ENCODE measurements at places on chromosomes 1 and 21.
A peak's percentile ranks its signal among the peaks of the same experiment; 100 is the strongest.

DNA sequence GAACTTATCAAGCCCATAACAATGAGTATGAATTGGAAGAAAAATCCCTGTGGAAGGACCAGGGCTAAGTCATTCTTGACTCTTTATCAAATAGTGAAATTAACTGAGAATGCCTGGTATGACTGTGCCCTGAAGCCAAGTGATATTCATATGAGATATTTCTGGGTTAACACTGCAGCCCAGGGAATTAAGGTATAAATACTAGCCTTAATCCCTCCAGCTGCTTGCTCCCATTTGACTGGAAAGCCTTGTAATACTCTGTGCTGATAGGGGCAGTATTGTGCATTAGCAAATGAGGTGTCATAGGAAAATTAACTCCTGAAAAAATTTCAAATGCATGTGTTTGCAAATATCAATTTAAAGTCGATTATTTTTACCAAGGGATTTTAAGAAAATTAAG lies 568.8 kb downstream of the LMO4 start:
- DNase-seq: no peak

DNA sequence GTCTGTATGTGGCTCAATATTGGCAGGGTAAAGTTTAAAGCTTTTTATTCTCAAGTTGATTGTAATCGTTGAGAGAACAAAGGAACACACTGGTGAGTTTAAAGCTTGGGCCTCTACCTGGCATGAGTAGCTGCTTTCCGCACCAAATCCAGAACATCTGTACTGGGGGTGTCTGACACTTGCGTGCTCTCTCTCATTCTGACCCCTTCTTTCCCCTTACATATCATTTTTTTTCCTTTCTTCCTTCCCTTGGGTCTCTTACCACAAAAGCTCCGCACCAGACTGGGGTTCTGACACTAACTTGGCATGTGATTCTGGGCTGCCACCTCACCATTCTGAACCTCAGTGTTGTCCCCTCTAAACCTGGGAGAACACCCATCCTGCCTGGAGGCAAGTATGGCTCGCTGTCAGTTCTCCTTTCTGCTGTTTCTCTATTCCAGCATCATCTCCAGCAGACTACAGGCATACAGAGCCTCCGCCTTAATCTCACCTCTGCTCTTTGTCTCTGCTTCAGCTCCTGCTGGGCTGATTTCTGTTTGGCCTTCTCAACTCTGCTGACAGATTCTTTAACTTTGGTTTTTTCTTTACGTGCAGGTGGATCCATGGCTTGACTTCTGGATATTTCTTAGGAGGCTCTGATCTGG lies 859 bp upstream of the ERMAP start:
- DNase-seq: peak; percentile 14

GRCh38 chr21:27590271-27590670 lies 623.4 kb upstream of the ADAMTS5 start:
- DNase-seq: no peak

DNA sequence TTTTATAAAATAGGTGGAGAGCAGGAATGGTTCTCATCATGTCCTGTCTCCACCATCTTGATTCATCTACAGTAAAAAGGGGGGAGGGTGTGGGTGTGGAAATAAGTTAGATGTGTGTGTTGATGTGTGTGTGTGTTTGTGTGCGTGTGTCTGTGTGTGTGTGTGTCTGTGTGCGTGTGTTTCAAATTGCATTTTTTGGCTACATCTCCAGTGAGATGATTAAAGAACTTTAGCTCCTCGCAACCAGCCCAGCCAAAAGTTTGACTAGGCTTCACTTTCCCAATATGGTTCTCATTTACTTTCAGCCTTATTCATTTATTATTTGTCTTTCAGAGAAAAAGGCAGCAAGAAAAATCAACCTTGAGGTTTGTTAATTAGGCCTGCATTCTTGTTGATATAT lies 14.7 kb upstream of the HAO2 start:
- no peak for DNase-seq

GRCh38 chr1:10530756-10531495 lies 56.2 kb downstream of the PEX14 start:
- no peak for DNase-seq
